ENCODE measurements at places on chromosomes 5 and 9. TPM values are rescaled to one million over a fixed set of nuclear protein-coding genes. Genes with fewer than 3 reads are reported as not detected.

The PCSK1 gene
- 3.2 TPM for total RNA-seq

The CARTPT gene
- total RNA-seq, result not detected

The CER1 gene
- 3.4 TPM for total RNA-seq

The SAPCD2 gene
- 30.3 TPM for total RNA-seq

The SPATA31D4 gene
- not detected for total RNA-seq

The RGMB gene
- 27.0 TPM for total RNA-seq

The STPG3 gene
- total RNA-seq, result not detected

The PCDHGB7 gene
- 9.5 TPM for total RNA-seq

The SLC25A2 gene
- total RNA-seq, result not detected

The GLDC gene
- 101 TPM for total RNA-seq

- no peak overlapping the region for H3K4me3 ChIP-seq
- no peaks in the 10 kb centered on the region for H3K4me1 ChIP-seq
- H3K27ac ChIP-seq, result no peak overlapping the region
- DNase-seq, result no peak
- H3K27me3 ChIP-seq, result no peaks in the 10 kb centered on the region
These were observed 69.8 kb upstream of the CNTLN start for GRCh38 chr9:17065062-17065461.

GRCh38 chr5:172322028-172322965 is 38.7 kb upstream of the UBTD2 start:
- no peak overlapping the region for H3K4me3 ChIP-seq
- no peak for DNase-seq
- H3K36me3 ChIP-seq, result no peaks in the 10 kb centered on the region
- H3K27me3 ChIP-seq, result no peaks in the 10 kb centered on the region

DNA sequence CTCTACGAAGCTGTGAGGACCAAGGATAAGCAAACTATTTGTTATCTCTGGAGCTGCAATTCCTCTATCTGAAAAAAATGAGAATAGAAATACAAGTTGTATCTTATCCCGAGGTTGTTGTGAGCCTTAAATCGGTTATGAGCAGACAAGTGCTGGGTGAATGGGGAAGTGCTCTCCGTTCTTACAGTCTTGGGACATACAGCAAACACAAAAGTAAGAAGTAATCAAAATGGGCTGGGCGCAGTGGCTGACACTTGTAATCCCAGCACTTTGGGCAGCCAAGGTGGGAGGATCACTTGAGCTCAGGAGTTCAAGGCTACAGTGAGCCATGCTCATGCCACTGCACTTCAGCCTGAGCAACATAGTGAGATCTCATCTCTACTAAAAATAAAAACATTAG is 31.7 kb downstream of the ITK start:
- no peak overlapping the region for H3K27ac ChIP-seq
- H3K4me1 ChIP-seq, result no peaks in the 10 kb centered on the region
- H3K36me3 ChIP-seq, result no peaks in the 10 kb centered on the region
- no peaks in the 10 kb centered on the region for H3K27me3 ChIP-seq
- DNase-seq, result no peak

GRCh38 chr9:96777426-96777864 is 442 bp downstream of the ZNF510 start:
- DNase-seq, result no peak
- peak overlapping the region; percentile 73 for H3K4me3 ChIP-seq
- H3K4me1 ChIP-seq, result peaks cover 3% of the 10 kb centered on the region
- no peak overlapping the region for H3K27ac ChIP-seq
- peaks cover 35% of the 10 kb centered on the region for H3K36me3 ChIP-seq

DNA sequence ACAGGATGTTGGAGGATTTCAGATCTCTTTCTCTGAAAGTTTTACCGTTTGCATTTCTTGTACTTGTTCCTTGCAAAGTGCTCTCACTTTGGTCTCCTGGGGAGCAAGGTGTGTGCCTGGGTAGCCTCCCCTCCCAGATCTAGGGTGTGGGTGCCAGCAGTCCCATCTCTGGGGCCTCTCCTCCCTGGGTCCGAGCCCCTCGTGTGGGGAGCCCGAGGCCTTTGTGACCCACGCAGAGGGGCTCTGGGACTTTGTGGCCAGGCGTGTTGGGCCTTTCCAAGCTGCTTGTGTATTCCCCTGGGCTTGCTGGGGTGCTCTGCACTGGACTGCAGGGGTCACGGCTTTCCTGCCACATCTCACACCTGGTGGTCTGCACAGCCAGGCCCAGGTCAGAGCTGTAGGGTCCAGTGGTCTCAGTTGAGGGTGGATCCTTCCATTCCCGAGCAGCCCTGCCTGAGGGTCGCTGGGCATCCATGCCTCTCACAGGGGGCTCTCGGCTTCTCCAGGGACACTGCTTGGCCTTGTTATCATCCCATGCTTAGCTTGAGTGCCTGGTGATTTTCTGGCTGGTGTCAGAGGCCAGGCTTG is 96.3 kb downstream of the CACNA1B start:
- no peak overlapping the region for H3K4me3 ChIP-seq
- H3K36me3 ChIP-seq, result no peaks in the 10 kb centered on the region
- H3K4me1 ChIP-seq, result no peaks in the 10 kb centered on the region
- no peaks in the 10 kb centered on the region for H3K27me3 ChIP-seq
- peak; percentile 29 for DNase-seq
- no peak overlapping the region for H3K27ac ChIP-seq

DNA sequence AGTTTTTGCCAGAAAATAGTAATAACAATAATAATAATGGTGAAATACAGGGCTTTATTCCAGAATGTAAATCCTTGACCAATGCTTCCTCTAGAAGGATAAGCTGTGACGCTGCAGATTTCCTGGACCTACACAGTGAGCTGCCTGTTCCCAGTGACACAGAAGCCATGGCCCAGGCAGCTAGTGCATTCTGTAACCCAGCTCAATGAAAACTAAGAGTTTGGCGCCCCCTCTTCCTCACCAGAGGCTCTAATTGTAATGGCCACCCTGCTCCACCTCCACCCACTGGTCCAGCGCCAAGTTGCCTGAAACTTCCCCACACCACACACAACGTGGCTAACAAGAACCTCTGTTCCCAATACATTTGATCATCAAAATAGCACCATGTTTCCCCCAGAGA is 248.1 kb downstream of the CETN3 start:
- DNase-seq, result peak; percentile 52
- H3K4me3 ChIP-seq, result no peak overlapping the region
- no peaks in the 10 kb centered on the region for H3K4me1 ChIP-seq
- H3K27ac ChIP-seq, result no peak overlapping the region
- no peaks in the 10 kb centered on the region for H3K27me3 ChIP-seq

GRCh38 chr5:40479939-40480338 is 199.8 kb upstream of the PTGER4 start:
- no peak overlapping the region for H3K4me3 ChIP-seq
- no peaks in the 10 kb centered on the region for H3K36me3 ChIP-seq
- H3K27ac ChIP-seq, result no peak overlapping the region
- no peak for DNase-seq
- H3K27me3 ChIP-seq, result no peaks in the 10 kb centered on the region

DNA sequence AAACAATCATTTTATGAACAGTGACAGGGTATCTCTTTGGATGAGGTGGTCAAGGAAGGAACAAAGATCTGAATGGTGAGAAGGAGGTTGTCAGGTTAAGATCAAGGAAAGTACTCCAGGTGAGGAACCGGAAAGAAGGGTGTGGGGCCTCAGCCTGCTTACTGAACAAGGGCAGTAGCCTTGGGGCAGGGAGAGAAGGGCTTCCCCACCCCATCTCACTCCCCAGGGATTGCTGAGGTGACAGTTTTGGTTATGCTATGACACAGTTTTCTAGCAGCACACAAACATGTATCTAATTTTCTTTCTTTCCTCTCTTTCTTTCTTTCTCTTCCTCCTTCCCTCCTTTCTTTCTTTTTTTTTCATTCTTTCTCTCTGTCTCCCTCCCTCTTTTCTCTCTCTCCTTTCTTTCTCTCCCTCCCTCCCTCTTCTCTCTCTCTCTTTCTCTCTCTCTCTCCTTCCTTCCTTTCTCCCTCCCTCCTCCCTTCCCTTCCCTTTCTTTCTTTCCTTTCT is 4.1 kb upstream of the HDHD3 start:
- H3K4me1 ChIP-seq, result no peaks in the 10 kb centered on the region
- H3K27me3 ChIP-seq, result no peaks in the 10 kb centered on the region
- H3K36me3 ChIP-seq, result no peaks in the 10 kb centered on the region

DNA sequence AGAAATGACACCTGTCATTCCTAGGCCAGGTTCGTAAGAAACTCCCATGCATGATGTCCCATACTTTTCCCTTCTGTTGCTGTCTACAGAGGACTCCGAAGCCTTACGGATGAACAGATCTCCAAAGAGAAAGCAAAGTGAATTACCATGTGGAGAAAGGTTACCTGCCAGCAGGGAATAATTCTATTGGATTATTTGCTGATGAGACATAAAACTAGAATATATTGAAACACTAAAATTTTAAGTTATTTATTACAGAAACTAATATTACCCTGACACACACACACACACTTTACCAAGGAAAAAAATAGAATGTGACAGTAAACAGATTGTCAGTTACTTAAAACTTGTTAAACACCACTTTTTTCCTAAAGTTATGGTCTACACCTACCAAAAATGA is 452.7 kb upstream of the DAB2 start:
- H3K4me3 ChIP-seq, result no peak overlapping the region
- no peaks in the 10 kb centered on the region for H3K27me3 ChIP-seq
- DNase-seq, result no peak
- H3K27ac ChIP-seq, result no peak overlapping the region
- H3K4me1 ChIP-seq, result no peaks in the 10 kb centered on the region

GRCh38 chr9:89518466-89519365 is 20.8 kb upstream of the SEMA4D start:
- no peak for DNase-seq
- H3K27ac ChIP-seq, result no peak overlapping the region
- H3K4me3 ChIP-seq, result no peak overlapping the region
- no peaks in the 10 kb centered on the region for H3K36me3 ChIP-seq
- H3K27me3 ChIP-seq, result no peaks in the 10 kb centered on the region

GRCh38 chr9:37126214-37126788 is 5.9 kb downstream of the ZCCHC7 start:
- peaks cover 2% of the 10 kb centered on the region for H3K36me3 ChIP-seq
- no peaks in the 10 kb centered on the region for H3K4me1 ChIP-seq
- no peak overlapping the region for H3K4me3 ChIP-seq
- no peaks in the 10 kb centered on the region for H3K27me3 ChIP-seq

DNA sequence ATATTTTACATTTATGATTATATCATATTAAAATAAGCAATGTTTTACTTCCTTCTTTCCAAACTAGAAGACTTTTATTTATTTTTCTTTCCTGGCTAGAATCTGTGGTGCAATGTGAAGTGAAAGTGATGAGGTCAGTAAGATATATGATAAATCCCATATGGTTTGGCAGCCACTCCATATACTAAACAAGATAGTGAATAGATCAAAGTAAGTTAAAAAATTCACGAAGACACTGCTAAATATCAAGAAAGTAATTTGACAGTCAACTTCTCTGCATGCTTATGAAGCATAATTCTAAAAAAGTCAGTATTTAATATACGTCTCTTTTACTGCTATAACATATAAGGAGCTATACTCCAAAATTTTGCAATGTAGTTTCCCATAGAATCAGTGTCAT is 972.8 kb downstream of the DTWD2 start:
- no peaks in the 10 kb centered on the region for H3K27me3 ChIP-seq
- H3K36me3 ChIP-seq, result no peaks in the 10 kb centered on the region
- no peak for DNase-seq
- no peak overlapping the region for H3K4me3 ChIP-seq
- no peaks in the 10 kb centered on the region for H3K4me1 ChIP-seq
- no peak overlapping the region for H3K27ac ChIP-seq

- no peaks in the 10 kb centered on the region for H3K36me3 ChIP-seq
- H3K4me3 ChIP-seq, result no peak overlapping the region
- no peak for DNase-seq
- H3K4me1 ChIP-seq, result peaks cover 2% of the 10 kb centered on the region
These were observed 84.3 kb upstream of the COL5A1 start for GRCh38 chr9:134557331-134557730.

DNA sequence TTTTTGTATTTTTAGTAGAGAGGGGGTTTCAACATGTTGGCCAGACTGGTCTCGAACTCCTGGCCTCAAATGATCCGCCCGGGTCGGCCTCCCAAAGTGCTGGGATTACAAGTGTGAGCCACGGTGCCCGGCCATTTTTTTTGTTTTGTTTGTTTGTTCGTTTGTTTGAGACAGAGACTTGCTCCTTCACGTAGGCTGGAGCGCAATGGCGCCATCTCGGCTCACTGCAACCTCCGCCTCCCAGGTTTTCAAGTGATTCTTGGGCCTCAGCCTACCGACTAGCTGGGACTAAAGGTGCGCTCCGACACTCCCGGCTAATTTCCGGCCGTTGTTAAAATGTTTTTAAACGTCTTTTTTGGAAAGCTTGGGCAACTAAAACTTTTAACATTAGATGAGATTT is 54.0 kb downstream of the SHOC1 start:
- no peaks in the 10 kb centered on the region for H3K36me3 ChIP-seq
- H3K4me1 ChIP-seq, result no peaks in the 10 kb centered on the region
- H3K27me3 ChIP-seq, result no peaks in the 10 kb centered on the region
- H3K27ac ChIP-seq, result no peak overlapping the region
- DNase-seq, result peak; percentile 21

- no peaks in the 10 kb centered on the region for H3K27me3 ChIP-seq
- no peak overlapping the region for H3K27ac ChIP-seq
- no peak for DNase-seq
- H3K4me3 ChIP-seq, result no peak overlapping the region
These were observed 55.4 kb upstream of the PPP3R2 start for GRCh38 chr9:101650142-101650541.

- H3K36me3 ChIP-seq, result no peaks in the 10 kb centered on the region
- no peaks in the 10 kb centered on the region for H3K27me3 ChIP-seq
- no peak for DNase-seq
- 0 out of 2 replicates have a peak, but pooled peaks cover 2% of the 10 kb centered on the region for H3K4me1 ChIP-seq
These were observed 16.3 kb upstream of the SPINK4 start for GRCh38 chr9:33223696-33224095.

GRCh38 chr5:138980441-138980840 is 105.3 kb upstream of the LRRTM2 start:
- DNase-seq, result no peak
- peaks cover 5% of the 10 kb centered on the region for H3K4me1 ChIP-seq
- H3K27me3 ChIP-seq, result no peaks in the 10 kb centered on the region
- no peaks in the 10 kb centered on the region for H3K36me3 ChIP-seq
